Stimulated activated CD4-positive, alpha-beta T cell treated with anti-CD3 and anti-CD28 coated beads, TNF-alpha, amount 100 ng/mL, for 1 hour (primary cell): ENCODE measurements at places on chromosomes 12 and 14.

GRCh38 chr12:80381121-80381520 lies 62.9 kb upstream of the PTPRQ start:
- no peak for DNase-seq

DNA sequence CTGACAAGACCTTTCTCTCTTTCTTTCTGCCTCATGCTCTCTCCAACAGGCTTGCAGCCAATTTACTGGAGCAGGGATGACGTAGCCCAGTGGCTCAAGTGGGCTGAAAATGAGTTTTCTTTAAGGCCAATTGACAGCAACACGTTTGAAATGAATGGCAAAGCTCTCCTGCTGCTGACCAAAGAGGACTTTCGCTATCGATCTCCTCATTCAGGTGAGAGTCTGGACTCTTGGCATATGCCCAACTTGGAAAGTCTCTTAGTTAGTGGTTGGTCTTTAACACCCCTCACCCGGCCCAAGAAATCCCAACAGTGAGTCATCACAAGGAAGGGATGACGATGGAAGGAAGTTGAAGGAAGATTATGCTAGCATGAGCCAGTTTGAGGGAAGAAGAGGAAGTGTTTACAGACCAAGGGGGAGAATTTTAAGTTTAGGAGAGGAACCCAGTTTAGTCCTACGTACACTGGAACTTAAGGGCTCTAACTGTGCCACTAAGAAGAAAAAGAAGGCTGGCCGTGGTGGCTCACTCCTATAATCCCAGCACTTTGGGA lies 189.7 kb downstream of the ETV6 start:
- DNase-seq = no peak

- no peak for DNase-seq
These were observed 3.1 kb upstream of the OR4N2 start for GRCh38 chr14:19800282-19801117.

GRCh38 chr12:32290411-32290810 lies 108.9 kb upstream of the FGD4 start:
- no peak for DNase-seq

- no peak for DNase-seq
These were observed 31.9 kb downstream of the SERPINA1 start for GRCh38 chr14:94356379-94357056.

- no peak for DNase-seq
These were observed 4.9 kb upstream of the YEATS4 start for GRCh38 chr12:69354556-69355187.

- DNase-seq = no peak
These were observed 285.5 kb downstream of the KCNH5 start for GRCh38 chr14:62759796-62760195.

DNA sequence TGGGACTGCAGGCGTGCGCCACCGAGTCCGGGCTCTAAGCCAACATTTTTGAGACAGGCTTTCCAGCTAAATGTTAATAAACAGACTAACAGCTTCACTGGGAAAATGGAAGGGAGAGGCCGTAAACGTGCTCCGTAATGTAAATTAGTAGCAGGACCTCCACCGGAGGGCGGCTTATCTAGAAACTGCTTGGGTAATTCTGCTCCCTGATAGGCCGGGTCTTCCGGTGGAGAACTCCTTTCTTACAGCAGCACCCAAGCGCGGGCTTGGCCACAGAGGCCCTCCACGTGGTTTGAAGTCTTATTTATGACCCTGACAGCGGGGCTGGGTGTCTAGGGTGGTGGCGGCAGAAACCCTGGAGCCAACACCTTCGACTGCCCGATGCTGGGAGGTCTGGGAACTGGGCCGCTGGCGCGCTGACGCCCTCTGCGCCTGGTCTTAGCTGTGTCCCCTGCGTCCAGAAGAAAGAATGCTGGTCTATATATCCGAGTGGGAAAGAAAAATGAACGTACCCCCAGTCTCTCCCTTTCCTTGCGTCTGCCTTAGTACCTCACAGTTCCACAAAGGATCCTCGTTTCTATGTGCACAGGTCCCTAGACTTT lies 1.7 kb downstream of the DPPA3 start:
- DNase-seq = no peak

DNA sequence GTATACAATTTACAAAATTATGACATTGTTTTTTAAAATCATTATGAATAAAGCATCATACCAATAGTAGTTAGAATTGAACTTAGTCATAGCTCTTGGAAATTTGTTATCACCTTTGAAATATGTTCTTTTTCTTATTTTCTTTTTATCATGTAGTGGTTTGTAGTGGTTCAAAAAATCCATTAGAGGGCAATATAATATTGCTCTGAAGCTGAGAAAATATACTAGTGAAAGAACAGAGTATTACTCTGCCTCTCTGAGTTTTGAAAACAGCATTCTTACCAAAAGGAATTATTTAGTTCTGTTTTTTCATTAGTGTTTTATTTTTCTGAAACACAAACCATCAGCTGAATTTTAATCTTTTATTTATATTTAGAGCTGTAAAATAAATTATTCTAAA lies 76.2 kb downstream of the PDZRN4 start:
- DNase-seq = no peak

- no peak for DNase-seq
These were observed 798.8 kb downstream of the SLC16A7 start for GRCh38 chr12:60394665-60395064.
